ENCODE measurements at places on chromosomes 7 and 10. TPM values are rescaled to one million over a fixed set of nuclear protein-coding genes. Genes with fewer than 3 reads are reported as not detected.

DNA sequence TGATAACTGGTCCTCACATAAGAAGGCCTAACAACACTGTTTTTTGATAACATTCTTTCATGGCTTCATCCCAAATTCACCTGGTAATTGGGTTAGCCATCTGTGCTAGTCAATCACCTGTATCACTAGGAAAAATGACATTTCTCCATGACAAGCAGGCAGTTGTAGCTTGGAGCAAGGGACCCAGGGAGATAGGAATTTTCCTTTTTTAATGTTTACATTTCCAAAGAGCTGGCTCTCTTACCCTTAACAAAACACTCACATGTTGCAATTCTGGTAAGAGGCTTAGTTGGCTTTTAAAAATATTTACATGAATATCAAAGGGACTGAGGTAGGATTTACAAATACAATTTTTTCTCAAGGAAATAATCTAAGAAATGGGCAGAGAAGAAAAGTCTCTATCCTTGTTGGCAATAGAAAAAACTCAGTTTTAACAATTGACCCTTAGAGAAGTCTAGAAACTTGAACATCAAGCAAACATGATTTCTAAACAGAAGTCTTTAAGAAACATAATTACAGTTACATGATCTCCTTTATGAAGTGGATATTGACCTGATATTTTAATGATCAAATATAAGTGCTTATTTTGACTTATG, 16.1 kb upstream of the AKR1C1 start:
- peak overlapping the region; percentile 38 for H3K27ac ChIP-seq
- H3K4me3 ChIP-seq, result no peak overlapping the region
- no peaks in the 10 kb centered on the region for H3K27me3 ChIP-seq
- DNase-seq, result no peak

DNA sequence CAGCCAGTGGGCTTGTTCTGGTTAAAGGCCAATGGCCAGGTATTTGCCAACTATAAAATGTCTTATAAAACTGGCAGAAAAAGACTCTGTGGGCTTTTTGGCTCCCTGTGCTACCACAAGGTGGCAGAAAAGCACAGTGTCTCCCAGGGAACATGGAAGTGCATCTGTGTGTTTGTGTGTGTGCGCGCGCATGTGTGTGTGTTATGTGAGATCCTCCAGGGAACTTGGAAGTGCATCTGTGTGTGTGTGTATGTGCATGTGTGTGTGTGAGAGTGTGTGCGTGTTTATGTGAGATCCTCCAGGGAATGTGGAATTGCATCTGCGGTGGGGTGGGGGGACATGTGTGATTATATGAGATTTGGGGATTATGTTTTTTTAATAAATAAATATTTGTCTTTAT, 30.2 kb upstream of the ABI1 start:
- no peaks in the 10 kb centered on the region for H3K4me1 ChIP-seq
- H3K36me3 ChIP-seq, result no peaks in the 10 kb centered on the region

DNA sequence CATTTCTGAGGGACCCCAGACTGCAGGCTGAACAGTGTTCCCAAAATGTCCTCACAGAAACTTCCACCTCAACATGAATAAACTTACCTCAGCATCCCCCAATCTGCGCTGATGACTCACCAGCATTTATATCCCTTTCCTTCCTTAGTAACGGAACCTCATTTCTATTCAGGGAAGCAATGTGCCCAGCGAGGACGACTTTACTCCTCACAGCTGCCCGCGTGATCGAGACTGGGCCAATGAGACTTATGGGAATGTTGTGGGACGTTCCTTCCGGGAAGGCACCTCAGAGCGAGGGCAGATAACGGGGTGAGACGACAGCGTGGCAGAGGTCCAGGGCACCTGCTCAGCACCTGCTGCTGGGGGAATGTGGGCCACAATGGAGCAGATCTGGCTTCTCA, 73.1 kb upstream of the CAMK2B start:
- no peak for DNase-seq
- H3K27ac ChIP-seq, result no peak overlapping the region
- H3K4me3 ChIP-seq, result no peak overlapping the region
- H3K36me3 ChIP-seq, result peaks cover 72% of the 10 kb centered on the region

DNA sequence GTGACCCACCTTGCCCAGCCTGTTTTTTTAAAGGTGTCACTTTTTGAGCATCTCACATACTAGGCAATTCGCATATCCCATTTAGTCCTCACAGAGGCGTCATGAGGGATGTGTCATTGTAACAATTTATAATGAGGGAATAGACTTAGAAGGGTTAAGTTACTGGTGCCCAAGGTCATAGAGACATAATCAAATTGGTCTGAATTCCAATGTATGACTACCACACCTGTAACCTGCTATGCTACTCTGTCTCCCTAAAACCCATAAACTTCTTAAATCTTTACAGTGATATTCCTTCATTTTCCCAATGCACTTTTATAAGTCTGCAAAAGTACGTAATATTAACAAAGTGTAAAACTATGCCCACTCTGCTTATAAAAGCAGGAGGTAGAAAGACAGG, 7.1 kb downstream of the ZMYND11 start:
- DNase-seq, result no peak
- H3K36me3 ChIP-seq, result no peaks in the 10 kb centered on the region
- no peaks in the 10 kb centered on the region for H3K27me3 ChIP-seq

DNA sequence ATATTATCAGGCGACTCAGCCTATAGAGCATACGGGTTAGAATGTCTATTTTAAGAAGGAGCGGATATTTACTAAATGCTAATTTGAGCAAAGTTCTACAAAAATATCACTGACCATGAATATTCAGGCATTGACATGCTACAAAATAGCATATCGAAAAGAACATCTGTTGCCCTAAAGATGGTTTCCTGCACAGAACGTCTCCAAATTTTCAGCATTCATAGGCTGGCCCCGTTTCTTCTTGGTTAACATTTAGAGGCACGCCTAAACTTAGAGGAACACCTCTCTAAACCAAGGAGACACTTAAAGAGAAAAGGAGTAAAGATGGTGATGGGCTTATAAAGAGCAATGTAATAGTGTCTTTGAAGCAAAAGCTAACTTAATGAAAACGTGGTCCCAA, 1.3 kb upstream of the MINPP1 start:
- H3K27me3 ChIP-seq, result no peaks in the 10 kb centered on the region
- DNase-seq, result no peak
- no peak overlapping the region for H3K27ac ChIP-seq
- peaks cover 18% of the 10 kb centered on the region for H3K4me1 ChIP-seq
- H3K4me3 ChIP-seq, result no peak overlapping the region

- no peaks in the 10 kb centered on the region for H3K36me3 ChIP-seq
- H3K4me3 ChIP-seq, result no peak overlapping the region
- H3K4me1 ChIP-seq, result no peaks in the 10 kb centered on the region
- no peak for DNase-seq
- peaks cover 14% of the 10 kb centered on the region for H3K27me3 ChIP-seq
These were observed 162.8 kb downstream of the PAXIP1 start for GRCh38 chr7:154840086-154840485.

DNA sequence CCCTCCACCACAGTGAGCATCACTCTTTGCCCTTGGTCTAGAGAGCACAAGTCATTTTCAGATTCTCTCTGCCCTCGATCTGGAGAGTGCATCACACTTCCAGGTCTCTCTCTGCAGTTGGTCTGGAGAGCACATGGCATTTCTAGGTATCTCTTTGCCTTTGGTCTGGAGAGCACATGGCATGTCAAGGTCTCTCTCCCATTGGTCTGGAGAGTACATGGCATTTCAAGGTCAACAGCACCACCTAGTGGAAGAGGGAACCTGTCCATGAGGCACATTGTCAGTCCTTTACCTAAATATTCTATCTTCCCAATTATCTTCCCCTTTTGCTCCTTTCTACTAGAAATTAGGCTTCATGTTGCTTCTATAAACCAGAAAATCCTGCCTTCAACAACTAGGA, 1139.4 kb downstream of the XPNPEP1 start:
- H3K4me3 ChIP-seq, result no peak overlapping the region
- H3K36me3 ChIP-seq, result no peaks in the 10 kb centered on the region
- no peak for DNase-seq

DNA sequence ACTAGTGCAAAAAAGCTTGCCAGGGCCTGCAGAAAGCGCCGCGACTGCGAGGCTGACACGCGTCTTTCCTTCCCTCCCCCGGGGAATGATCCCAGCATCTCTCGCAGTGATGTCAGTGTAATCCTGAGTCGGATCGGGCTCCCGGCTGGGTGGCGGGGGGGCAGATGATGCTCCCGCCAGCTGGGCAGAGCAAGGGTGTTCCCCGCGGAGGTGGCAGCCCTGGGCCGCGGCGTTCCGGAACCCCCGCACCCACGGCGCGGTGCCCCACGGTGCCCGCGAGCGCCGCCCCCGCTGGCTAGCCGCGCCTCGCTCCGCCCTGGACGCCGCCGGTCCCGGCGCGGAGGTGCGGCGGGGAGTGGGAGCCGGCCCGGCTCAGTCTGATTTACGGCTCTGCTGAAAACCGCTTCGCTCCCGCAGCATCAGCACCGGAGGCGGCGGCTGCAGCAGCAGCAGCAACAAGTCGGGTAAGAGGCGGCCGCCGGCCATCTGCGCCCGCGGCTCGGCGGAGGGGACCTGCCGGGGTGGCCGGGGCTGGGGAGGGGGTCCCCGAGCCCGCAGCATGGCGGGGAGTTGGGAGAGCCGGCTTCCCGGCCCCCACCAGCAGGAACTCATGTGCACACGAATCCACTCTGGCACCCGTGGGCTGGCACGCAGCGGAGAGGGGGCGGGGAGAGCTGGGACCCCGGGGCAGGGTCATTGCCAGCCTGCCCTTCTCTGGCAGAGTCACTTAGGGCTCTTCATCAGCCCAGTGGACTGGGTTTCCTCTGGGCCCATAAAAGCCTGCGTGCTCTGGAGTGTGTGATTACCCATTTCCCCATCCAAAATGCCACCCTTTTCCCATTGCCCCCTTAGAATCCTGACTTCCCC, at the start of gene ZNF365:
Gene ZNF365, plus strand, starts transcription at position 375 of the 867 bp plus-strand sequence. CDS start 1,825 bp downstream, outside the sequence.
- peak; percentile 48 for DNase-seq
- H3K4me3 ChIP-seq, result peak within 1 kb of the TSS; percentile 54
- H3K27ac ChIP-seq, result no peak within 1 kb of the TSS
- H3K27me3 ChIP-seq, result peaks cover 21% of the 10 kb centered on the region
- H3K36me3 ChIP-seq, result no peaks in the 10 kb centered on the region

- H3K27me3 ChIP-seq, result no peaks in the 10 kb centered on the region
- no peak for DNase-seq
- no peaks in the 10 kb centered on the region for H3K4me1 ChIP-seq
- H3K27ac ChIP-seq, result no peak overlapping the region
These were observed 234.4 kb downstream of the GLI3 start for GRCh38 chr7:42002654-42003053.

DNA sequence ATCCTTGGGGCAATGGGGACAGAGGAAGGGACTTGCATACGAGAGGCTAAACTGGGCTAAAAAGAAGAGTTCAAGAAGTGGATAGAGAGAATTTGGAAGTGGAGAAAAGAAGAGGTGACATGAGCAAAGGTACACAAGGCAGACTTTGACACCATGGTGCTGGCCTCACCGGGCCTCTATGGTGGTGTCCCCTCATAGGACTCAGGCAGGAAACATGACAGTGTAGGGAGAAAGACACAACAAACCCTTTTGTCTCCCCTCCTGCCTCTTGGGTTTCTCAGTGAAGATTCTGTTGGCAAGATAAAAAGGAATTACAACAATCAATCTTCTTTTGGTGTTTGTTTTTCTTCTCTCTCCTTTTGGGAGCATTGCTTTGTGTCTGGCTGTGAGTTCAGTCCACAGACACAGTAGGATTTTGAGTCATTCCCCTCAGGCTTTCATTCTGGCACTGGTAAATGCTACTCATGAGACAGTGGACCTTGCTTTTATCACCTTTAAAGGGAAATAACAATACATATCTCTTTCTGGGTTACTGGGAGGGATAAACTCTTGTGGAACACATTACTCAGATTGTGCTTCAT, 827.7 kb downstream of the TNS3 start:
- no peak for DNase-seq
- H3K36me3 ChIP-seq, result no peaks in the 10 kb centered on the region
- H3K27ac ChIP-seq, result no peak overlapping the region
- H3K27me3 ChIP-seq, result no peaks in the 10 kb centered on the region
- no peak overlapping the region for H3K4me3 ChIP-seq
- H3K4me1 ChIP-seq, result peaks cover 7% of the 10 kb centered on the region

- H3K27ac ChIP-seq, result no peak overlapping the region
- peaks cover 10% of the 10 kb centered on the region for H3K4me1 ChIP-seq
- no peak overlapping the region for H3K4me3 ChIP-seq
- no peaks in the 10 kb centered on the region for H3K27me3 ChIP-seq
- H3K36me3 ChIP-seq, result no peaks in the 10 kb centered on the region
- DNase-seq, result no peak
These were observed 166.0 kb upstream of the CDCA7L start for GRCh38 chr7:22111661-22112060.

DNA sequence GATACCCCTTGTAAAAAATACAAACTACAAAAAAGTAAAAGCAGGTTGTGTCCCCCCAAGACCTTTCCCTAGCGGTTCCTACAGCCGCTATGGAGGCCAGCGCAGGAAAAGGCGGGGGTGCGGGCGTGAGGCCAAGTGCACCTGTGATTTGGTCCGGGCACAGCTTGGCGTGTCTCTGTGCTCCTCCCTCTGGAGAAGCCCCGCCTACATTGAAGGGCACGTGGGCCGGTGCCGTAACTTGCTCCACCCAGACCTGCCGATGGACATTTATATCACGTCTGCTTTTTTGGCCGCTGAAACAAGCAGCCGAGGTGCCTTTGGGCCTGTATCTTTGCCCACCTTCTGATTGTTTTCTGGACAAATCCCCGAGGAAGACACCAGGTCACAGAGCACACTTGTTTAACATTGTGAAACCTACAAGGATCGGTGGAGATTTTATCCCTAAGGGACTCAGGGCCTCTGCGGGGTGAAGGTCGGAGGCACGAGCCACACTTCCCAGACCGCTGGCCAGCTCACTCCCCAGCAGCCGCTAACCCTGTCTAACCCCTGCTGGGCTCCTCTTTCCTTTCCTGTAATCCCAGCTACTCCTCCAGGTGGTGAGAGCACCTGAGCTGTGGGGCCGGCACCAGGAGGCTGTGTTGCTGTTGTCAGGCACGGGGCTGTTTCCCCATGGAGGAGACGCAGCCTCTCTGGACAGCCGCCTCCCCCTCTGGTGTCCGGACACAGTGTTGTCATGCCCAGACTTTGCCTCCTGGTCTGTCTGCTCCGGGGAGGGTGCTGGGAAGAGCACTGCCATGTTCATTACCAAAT, 18.8 kb upstream of the INPP5A start:
- no peaks in the 10 kb centered on the region for H3K36me3 ChIP-seq
- H3K27ac ChIP-seq, result peak overlapping the region; percentile 85
- peak; percentile 85 for DNase-seq

- no peak for DNase-seq
- no peaks in the 10 kb centered on the region for H3K4me1 ChIP-seq
- peaks cover 16% of the 10 kb centered on the region for H3K36me3 ChIP-seq
- no peak overlapping the region for H3K4me3 ChIP-seq
These were observed 1.5 kb upstream of the DHX32 start for GRCh38 chr10:125882596-125882995.

SPDYE1 gene
- total RNA-seq, result not detected

PDSS1 gene
- total RNA-seq, result 6.4 TPM

FZD1 gene
- 20.1 TPM for total RNA-seq

ZNF853 gene
- total RNA-seq, result 4.4 TPM

AASS gene
- 24.2 TPM for total RNA-seq

ENKUR gene
- 6.5 TPM for total RNA-seq

ZNF746 gene
- total RNA-seq, result 20.6 TPM

Data from lower lobe of right lung (tissue), 2 donors.